H4 (cell line): ENCODE measurements at places on chromosomes 5 and 9.

- DNase-seq: no peak
Measured at GRCh38 chr5:78496373-78496772, 136.0 kb downstream of the SCAMP1 start.

- DNase-seq: peak; percentile 24
Measured at GRCh38 chr5:127987354-127988145, 96.0 kb upstream of the SLC12A2 start.

DNA sequence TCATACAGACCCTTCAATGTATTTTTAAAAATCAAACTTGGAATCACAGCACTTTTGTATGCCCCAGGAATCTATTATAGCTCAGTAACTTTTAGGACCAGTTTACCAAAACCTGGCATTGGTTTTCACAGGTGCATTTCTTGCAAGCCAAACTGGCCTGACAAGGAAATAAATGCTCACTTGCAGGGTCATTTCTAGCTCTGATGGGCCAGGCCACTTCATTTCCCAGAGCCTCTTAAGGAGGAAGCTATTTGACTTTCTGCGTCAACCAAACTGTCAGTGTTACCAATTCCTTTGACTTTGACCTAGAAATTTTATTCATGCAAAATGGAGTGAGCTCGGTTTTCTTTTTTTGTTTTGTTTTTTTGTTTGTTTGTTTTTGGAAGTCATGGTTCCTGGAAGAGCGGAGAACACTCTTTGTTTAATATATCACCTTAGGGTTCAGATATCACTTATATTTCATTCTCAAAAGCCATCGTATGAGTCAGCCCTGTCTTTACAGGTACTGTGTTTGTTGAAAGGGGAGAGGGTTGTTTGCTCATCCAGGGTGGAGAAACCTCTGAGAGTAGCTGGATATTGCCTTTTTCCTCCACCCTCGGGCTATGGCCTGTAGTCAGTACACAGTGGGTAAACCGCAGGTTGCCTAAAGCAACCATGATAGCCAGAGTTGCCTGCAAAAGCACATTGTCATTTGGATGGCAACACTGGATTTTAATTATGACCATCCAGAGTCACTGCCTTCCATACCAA lies 58.9 kb downstream of the GNA14 start:
- no peak for DNase-seq

DNA sequence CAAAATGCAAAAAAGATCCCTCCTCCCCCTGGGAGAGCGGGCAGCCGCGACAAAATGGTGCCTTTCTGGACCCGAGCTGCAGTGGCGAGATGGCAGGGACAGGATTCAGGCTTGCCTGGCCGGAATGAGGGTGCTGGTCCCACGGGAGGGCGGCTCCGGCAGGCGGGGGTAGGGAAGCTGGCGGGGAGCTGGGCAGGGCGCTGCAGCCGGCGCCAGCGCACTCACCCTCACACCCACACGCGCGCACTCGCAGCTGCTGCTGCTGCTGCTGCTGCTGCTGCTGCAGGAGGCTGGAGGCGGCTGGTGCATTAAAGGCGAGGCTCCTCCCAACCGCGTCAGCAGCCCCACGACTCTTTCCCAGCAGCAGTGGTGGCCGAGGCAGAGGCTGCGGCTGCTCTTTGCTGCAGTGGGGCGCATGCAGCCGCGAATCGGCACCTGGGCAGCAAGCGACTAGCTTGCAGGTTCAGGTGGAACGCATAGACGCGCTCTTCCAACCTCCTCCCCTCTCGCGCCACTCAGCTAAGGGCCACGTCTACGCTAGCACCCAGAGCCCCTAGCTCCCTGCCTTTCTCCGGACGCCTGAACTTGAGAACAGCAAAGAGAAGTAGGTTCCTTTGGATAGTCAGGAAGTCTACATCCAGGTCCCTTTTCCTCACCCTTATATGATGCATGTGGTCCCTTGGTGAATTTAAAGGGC lies at the start of gene PPP2R2B:
Gene PPP2R2B (minus strand): TSS at position 282 of the 697 bp plus-strand sequence.
- peak; percentile 30 for DNase-seq
